ENCODE measurements at places on chromosomes 1 and 21.

DNA sequence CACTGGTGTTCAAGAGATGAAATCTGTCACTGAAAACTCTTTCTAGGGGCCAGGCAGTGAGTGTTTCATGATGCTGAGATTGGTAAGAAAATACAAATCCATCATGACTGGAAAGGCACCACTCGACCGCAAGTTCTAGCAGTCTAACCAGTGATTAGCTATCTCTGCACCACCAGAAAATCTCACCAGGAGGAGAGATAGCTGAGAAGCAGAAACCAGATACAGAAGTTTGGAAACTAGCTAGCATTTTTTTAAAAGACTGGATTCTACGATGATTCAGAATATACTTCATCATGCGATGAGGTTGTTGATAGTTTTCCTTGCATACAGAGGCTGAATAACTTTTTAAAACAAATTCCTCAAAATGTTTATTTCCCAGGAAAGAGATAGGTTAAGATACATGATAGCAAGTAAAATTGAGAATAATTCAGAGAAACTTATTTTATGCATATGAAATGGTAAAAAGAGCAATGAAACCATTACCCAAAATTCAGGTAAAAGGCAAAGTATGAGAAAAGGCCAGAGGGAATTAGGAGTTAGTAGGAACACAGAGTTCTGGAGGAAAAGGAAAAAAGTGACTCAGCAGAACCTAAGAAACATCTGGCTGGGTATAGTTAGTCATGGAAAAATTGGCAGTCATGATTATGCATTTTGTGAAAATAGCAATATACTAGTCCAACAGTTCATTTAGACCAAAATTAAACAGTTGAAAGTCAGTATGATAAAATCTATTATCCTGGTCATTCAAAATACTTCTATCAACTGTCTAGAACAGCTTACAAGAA is 3.3 kb upstream of the F3 start:
- no peak for DNase-seq

GRCh38 chr21:37157938-37158337 is 84.9 kb downstream of the TTC3 start:
- no peak for DNase-seq

- DNase-seq, result no peak
These were observed 508.6 kb downstream of the PTPRU start for GRCh38 chr1:29744684-29745490.

DNA sequence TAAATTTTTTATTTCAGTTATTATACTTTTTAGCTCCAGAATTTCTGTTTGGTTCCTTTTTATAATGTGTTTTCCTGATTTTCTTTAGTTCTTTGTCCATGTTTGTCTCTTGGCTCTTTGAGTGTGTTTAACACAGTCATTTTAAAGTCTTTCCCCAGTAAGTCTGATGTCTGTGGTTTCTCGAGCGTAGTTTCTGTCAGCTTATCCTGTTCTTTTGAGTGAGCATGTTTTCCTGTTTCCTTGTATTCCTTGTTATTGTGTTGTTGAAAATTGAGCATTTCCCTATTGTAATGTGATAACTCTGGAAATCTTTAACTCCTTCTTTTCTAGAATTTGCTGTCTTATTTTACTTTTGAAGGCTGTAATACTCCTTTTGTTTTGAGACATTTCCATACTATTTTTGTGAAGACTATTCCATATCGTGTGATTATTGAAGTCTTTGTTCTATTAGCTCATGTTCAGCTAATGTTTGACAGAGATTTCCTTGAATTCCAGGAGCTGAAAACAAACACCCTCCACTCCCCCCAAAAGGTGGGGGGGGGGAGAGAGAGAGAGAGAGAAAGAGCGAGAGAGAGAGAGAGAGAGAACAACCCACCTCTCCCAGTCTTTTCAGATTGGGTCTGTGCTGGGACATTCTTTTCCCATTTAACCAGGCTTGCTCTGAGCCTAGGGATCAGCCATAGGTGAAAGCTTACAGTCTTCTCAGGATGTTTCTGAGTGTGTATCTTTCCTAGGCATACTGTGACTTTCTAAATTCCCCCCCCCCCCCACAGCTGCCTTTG is 38.3 kb downstream of the SDCCAG8 start:
- DNase-seq, result no peak

DNA sequence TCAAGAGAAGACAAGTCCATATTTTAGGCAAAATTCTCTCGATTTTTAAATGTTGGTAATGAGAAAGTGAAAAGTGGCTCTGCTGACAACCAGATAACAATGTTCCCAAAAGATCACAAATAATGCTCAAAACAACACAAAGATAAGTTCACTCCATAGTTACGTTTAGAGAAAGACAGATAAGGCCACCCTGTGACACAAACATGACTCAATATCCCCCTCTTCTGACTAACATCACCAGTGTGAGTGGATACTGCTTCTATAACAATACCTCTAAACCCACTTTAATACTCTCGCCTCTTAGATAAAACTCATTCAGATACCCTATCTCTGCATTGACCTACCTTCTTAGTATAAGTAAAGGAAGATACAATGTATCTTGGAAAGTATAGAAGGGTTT is 51.2 kb upstream of the RGS7 start:
- peak; percentile 17 for DNase-seq

DNA sequence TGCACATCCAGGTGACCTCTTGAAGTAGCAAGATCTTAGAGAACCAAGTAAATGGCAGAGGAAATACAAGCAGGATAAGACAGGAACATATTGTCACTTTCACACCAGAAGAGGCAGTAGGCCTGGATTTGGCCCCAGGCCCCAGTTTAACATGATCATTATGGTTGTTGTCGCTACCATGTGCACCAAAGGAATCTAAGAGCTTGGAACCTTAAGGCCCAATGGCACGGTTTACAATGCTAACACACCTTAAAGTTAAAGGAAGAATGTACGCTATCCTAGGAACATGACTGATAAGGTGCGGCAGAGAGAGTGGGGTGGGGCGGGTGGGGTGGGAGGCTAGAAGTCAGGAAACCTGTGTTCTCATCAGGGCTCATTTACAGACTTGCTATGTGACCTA is 147.5 kb downstream of the ROR1 start:
- DNase-seq, result no peak

DNA sequence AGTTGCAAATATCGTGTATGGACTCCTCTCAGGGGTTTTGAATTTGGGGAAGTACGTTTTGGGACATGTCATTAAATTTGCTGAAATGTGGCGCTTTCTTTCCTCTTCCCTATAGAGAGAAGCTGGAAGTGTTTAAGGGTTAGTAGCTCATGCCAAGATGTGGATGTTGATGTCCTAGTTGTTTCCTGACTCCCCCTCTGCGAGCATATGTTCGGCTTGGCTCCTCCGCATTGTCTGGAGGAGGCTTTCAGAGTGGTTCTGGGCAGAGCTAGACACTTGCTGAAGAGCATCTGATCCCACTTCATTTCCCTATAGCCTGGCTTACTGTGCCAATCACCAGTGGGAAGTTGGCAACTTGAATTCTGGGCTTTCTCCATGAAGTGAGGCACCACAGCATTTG is 347.4 kb upstream of the B3GALT2 start:
- DNase-seq, result no peak

DNA sequence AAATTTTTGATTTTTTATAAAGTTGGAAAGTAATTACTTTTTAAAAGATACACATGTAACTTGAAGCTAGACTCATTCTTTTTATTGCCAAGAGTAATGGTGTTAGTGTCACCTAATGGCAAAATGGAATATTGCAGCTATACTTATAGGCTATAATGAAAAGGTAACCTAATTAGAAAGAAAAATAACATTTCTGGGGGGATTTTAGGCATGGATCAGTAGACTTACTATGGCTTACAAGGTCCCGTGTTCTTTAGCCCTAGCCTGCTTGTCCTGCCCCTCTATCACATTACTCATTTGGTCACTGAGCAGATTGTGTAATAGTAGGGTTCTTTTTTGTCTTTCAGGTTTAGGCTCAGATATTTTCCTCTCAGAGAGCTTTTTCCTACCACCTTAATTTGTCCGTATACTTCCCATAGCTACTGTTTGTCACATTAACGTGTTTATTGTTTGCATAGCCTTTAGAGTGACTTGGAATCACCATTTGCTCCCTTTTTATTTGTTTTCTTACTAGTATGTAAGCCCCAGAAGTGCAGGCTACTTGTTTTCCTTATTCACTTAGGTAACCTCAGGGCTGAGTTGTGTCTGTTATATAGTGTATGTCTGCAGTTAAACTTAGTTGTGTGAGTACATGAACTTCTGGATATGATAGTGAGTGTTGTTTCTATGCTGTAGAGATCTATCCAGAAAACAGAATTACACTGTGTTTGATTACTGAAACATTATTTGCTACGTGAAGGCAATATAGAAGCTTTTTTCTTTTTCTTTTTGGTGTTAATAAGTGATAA is 58.7 kb downstream of the RABGAP1L start:
- DNase-seq, result peak; percentile 63

GRCh38 chr1:235775246-235775860 is 91.4 kb downstream of the LYST start:
- no peak for DNase-seq

Data from NCI-H2081 (cell line).